ENCODE measurements at places on chromosomes 2 and 18.

- no peak for DNase-seq
Observed at GRCh38 chr2:151808258-151809072, 19.8 kb downstream of the ARL5A start.

- no peak for DNase-seq
Observed at GRCh38 chr2:86194751-86195054, 559 bp downstream of the IMMT start.

- no peak for DNase-seq
Observed at GRCh38 chr2:222305516-222306392, 7.0 kb upstream of the PAX3 start.

DNA sequence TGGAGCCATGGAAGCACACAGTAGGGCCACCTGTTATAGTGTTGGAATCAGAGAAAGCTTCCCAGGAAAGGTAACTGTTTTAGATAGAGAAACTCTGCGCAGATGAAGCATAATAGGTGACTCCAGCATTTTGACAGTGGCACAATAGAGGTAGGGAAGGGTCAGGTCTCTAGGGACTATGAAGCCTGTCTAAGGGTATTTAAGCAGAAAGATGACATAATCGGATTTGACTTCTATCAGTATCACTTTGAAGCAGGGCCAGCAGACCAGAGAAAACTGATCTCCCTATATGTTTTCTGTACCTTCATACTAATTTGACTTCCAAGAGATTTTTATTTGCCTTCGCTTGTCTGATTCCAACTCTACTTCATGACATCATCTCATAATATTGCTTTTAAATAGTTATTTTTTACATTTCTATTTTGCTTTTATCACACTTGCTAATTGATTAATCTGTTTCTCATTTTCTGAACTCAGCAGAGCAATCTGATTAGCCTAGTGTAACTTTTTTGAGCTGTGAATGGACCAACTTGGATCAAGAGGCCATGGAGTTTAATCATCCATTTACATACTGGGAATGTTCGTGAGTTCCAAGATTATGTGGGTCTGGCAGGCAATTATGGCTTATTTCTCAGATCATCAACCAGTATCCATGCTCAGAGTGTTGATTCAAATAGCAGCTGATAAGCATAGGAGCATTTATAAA is 8.4 kb upstream of the HIBCH start:
- no peak for DNase-seq

Data from stimulated activated CD8-positive, alpha-beta memory T cell treated with anti-CD3 and anti-CD28 coated beads, Interleukin-4, amount 100 ng/mL, for 4 hours (primary cell).